ENCODE measurements at places on chromosomes 16 and 17. TPM values are rescaled to one million over a fixed set of nuclear protein-coding genes. Genes with fewer than 3 reads are reported as not detected.

SLC16A6 gene
- 18.9 TPM for total RNA-seq

ODAD4 gene
- total RNA-seq: 1.3 TPM

DNA sequence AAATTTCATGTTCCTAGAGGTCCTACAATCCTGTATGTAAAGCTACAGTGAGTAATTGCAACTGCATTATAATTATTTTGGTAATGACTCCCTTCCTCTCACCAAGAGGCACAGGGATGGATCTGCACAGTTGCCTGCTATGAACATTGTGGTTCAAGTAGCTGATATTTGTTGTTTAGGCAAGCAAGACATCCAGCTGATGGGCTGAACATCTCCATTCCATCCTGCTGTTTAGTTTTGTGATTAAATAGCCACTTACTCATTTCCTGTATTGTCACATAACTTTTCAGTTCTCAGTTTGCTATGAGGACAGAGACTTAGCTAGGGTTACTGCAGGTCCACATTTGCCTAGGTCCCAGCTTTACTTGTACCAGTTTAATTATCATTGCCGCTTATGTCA lies 181.2 kb upstream of the TBX2 start:
- DNase-seq: no peak

DNA sequence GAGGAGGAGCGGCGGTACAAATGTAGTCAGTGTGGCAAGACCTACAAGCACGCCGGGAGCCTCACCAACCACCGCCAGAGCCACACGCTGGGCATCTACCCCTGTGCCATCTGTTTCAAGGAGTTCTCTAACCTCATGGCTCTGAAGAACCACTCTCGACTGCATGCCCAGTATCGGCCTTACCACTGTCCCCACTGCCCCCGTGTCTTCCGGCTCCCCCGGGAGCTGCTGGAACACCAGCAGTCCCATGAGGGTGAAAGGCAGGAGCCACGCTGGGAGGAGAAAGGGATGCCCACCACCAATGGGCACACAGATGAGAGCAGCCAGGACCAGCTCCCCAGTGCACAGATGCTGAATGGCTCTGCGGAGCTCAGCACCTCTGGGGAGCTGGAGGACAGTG lies 2.8 kb downstream of the ZNF646 start:
- DNase-seq: no peak

- no peak for DNase-seq
Measured at GRCh38 chr16:50494501-50495491, 53.4 kb upstream of the NKD1 start.

DNA sequence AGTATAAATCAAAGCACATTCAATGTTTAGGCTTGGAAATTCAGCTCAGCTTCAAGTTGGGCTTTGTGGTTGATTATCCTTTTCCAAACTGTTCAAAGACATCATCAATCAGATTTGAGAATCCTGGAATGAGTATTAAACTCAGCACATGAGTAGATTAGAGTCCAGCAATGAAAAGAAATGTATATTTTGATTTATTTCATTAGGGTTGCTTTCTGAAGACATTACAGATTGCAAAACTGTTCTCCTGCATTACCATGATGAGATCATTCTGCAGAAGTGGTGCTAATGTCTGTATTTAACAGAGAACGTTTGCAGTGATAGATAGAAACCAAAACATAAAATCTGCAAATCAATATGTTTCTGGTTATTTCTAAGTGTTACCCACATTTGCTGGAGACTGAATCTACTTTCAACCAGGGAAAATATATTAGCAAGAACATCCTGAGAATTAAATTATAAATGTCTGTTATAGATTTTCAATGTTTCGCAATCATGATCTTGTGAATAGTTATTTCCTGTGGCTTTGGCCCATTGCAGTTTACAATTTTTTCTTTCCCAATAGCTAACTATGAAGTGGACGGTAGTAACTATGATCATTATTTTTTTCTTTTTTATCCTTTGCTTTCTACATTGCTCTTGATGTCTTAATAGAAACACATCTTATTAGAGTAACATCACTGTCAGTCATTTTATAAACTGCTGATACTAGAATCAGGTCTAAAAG lies 1125.7 kb upstream of the GOT2 start:
- DNase-seq: no peak
